ENCODE measurements at places on chromosomes 5 and 9. TPM values are rescaled to one million over a fixed set of nuclear protein-coding genes. Genes with fewer than 3 reads are reported as not detected.

- no peak overlapping the region for H3K4me3 ChIP-seq
- no peaks in the 10 kb centered on the region for H3K27me3 ChIP-seq
- no peaks in the 10 kb centered on the region for H3K36me3 ChIP-seq
- H3K27ac ChIP-seq: no peak overlapping the region
- no peaks in the 10 kb centered on the region for H3K4me1 ChIP-seq
Measured at GRCh38 chr5:74224331-74224730, 416.2 kb downstream of the ENC1 start.

GRCh38 chr5:83401122-83401731 is 70.3 kb upstream of the VCAN start:
- no peaks in the 10 kb centered on the region for H3K36me3 ChIP-seq
- no peak overlapping the region for H3K27ac ChIP-seq
- H3K27me3 ChIP-seq: no peaks in the 10 kb centered on the region

- H3K4me3 ChIP-seq: no peak overlapping the region
- no peaks in the 10 kb centered on the region for H3K4me1 ChIP-seq
- no peak for DNase-seq
- no peaks in the 10 kb centered on the region for H3K36me3 ChIP-seq
- H3K27ac ChIP-seq: no peak overlapping the region
- H3K27me3 ChIP-seq: no peaks in the 10 kb centered on the region
Measured at GRCh38 chr5:171794470-171794960, 8.9 kb downstream of the SMIM23 start.

GRCh38 chr9:18365651-18366050 is 108.3 kb upstream of the ADAMTSL1 start:
- H3K4me3 ChIP-seq: no peak overlapping the region
- no peaks in the 10 kb centered on the region for H3K27me3 ChIP-seq
- no peaks in the 10 kb centered on the region for H3K36me3 ChIP-seq
- no peak for DNase-seq
- no peak overlapping the region for H3K27ac ChIP-seq

DNA sequence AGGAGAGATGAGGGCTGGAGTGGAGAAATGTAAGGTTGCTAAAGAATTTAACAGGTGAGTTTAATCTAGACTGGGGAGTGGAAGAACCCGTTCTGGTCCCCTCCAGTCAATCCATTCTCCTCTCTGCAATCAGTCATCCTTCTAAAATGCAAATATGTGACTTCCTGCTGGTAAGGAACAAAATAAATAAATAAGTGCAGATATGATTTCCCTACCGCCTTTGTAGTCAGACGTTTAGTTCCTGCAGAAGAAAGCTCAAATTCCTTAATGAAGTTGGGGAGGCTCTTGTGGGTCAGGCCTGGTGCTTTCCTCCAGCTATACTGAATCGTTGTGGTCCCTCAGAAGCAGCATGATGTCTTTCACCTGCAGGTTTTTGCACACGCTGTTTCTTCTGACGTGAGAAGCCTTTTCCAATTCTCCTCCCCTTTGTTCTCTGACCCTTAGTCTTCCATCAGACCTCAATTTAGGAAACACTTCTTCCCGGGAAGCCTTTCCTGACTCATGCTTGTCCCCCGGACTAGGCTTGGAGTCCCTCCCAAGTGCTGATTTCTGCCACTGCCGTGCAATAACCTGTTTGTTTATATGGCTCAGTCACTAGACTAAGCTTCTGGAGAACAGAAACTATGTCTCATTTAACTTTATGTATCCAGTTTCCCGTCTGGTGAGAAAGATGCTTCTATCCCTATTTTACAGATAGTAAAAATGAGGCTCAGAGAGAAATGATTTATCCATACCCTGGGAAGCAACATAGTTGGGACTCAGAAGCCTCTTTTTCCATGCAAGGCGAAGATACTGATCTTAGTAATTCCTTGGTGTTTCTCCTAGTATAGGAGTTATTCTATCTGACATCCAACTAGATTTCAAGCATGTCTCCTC is 1.3 kb downstream of the ATP6V1G1 start:
- peak overlapping the region; percentile 97 for H3K27ac ChIP-seq
- H3K27me3 ChIP-seq: no peaks in the 10 kb centered on the region
- peaks cover 27% of the 10 kb centered on the region for H3K4me1 ChIP-seq
- peaks cover 8% of the 10 kb centered on the region for H3K36me3 ChIP-seq
- peak; percentile 42 for DNase-seq
- H3K4me3 ChIP-seq: peak overlapping the region; percentile 99

DNA sequence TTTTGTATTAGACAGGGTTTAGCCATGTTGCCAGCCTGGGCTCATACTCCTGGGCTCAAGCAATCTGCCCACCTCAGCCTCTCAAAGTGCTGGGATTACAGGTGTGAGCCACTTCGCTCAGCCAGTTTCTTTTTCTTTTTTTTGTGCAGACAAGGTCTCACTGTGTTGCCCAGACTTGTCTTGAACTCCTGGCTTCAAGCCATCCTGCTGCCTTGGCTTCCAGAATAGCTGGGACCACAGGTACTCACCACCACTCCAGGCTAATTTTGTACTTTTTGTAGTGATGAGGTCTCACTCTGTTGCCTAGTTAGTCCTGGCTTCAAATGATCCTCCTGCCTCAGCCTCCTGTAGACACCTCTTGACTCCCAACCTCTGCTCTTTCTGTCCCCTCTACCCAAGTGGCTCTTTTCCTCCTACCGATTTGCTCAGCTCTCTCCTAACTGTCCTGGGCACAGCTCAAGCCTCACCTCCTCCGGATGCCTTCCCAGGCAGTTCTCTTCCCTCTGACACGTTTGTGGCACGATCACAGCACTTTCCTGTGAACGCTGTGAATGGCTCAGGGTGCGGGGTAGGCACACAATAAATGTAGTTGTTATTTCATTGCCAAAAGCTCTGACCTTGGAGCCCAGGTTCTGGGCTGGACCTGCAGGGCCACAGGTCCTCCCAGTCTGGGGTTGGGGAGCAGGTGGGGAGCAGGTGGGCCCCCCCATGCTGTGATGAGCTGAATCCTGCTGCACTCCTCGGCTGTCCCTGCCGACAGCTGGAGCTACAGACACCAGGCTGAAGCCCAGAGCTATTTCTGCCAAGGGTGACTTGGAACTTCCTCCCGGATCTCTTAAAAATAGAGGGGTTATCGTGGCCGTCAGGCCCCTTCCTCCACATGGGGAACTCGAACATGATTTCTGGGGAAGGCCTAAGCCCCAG is 23.9 kb downstream of the GFI1B start:
- no peak overlapping the region for H3K4me3 ChIP-seq
- no peak for DNase-seq
- H3K27me3 ChIP-seq: peaks cover 10% of the 10 kb centered on the region
- H3K36me3 ChIP-seq: no peaks in the 10 kb centered on the region

GRCh38 chr5:135460246-135461033 is 8.3 kb upstream of the TIFAB start:
- H3K27ac ChIP-seq: no peak overlapping the region
- H3K36me3 ChIP-seq: no peaks in the 10 kb centered on the region
- no peak overlapping the region for H3K4me3 ChIP-seq
- peaks cover 39% of the 10 kb centered on the region for H3K27me3 ChIP-seq
- no peak for DNase-seq

DNA sequence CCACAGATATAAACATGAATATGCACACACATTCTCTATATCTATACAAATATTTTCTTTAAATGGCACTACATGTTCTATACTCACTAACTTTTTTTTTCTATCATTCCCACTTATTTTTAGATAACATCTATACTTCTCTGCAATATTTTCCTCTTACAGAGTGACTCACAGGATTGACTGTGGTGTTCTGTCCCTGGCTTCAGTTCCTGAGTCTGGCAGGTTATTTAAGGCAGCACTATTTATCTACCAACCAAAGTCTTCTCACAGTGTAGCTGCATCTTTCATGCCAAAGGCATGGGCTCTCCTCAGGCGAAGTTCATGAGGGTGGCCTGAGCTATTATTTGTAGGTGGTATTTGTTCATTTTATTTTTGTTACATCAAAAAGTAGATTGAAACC is 409.0 kb downstream of the PRR16 start:
- H3K27ac ChIP-seq: no peak overlapping the region
- no peaks in the 10 kb centered on the region for H3K4me1 ChIP-seq
- H3K4me3 ChIP-seq: no peak overlapping the region
- H3K27me3 ChIP-seq: no peaks in the 10 kb centered on the region

DNA sequence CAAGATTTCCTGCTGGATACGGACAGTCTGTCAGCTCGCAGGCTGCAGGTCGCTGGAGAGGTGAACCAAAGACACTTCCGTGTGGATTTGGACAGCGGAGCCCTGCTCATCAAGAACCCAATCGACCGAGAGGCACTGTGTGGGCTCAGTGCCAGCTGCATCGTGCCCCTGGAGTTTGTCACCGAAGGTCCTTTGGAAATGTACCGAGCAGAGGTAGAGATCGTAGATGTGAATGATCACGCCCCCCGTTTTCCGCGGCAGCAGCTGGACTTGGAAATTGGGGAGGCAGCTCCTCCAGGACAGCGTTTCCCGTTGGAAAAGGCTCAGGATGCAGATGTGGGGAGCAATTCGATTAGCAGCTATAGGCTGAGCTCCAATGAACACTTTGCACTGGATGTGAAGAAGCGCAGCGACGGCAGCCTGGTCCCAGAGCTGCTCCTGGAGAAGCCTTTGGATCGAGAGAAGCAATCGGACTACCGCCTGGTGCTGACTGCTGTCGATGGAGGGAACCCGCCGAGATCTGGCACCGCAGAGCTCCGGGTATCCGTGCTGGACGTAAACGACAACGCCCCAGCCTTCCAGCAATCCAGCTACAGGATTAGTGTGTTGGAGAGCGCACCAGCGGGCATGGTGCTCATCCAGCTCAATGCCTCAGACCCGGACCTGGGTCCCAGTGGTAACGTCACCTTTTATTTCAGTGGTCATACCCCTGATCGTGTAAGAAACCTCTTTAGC is 658 bp downstream of the PCDHGC4 start:
- H3K4me1 ChIP-seq: peaks cover 28% of the 10 kb centered on the region
- DNase-seq: no peak
- no peaks in the 10 kb centered on the region for H3K27me3 ChIP-seq
- no peak overlapping the region for H3K27ac ChIP-seq

DNA sequence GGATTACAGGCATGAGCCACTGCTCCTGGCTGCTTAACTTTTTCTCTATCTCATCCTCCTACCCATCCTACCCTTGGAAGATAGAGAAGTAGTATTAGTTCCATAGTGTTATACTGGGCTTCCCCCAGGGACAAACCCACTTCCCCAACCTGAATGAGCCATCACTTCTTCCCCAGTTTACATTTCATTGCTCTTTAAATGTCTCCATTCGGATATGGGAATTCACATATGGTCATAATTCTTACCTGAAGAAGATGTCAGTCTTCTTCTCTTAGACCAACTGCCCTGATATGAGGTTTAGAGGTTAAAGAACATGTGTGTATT is 1.9 kb downstream of the CD274 start:
- H3K4me3 ChIP-seq: peak overlapping the region; percentile 30
- H3K27ac ChIP-seq: no peak overlapping the region
- H3K36me3 ChIP-seq: peaks cover 10% of the 10 kb centered on the region
- peaks cover 41% of the 10 kb centered on the region for H3K4me1 ChIP-seq

DNA sequence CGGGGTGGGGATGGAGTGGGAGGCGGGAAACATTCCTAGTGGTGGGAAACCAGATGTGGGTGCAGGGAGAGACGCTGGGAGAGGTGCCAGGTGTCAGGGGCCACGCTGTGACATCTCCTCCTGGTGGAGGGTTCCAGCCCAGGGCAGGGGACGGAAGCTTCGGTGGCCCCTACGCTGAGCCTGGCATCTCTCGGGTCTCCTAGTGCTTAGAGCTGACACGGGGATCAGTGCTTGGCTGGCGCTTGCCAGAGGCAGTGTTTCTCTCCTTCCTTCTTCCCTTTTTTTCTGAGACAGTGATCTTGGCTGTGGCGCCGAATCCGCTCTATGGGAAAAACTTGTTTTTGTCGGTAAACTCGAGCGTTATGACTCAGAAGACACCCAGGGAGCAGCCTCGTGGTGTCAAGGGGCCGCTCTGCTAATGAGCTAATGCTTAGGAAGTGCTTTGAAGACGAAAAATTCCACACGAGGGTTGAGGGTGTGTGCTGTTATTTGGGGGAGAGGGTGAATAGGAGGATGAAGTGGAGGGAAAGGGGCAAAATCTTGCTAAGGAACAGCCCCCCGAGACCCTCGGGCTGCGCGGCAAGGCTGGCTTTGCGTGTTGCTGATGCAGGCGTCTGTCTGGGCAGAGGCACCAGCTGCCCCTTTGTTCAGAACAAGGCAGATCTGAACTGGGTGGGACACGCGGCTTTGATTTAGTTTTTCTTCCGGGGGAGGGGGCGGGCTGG is 20.4 kb upstream of the IER5L start:
- H3K4me3 ChIP-seq: peak overlapping the region; percentile 48
- peaks cover 13% of the 10 kb centered on the region for H3K4me1 ChIP-seq
- H3K36me3 ChIP-seq: no peaks in the 10 kb centered on the region
- H3K27me3 ChIP-seq: no peaks in the 10 kb centered on the region
- H3K27ac ChIP-seq: peak overlapping the region; percentile 58

DNA sequence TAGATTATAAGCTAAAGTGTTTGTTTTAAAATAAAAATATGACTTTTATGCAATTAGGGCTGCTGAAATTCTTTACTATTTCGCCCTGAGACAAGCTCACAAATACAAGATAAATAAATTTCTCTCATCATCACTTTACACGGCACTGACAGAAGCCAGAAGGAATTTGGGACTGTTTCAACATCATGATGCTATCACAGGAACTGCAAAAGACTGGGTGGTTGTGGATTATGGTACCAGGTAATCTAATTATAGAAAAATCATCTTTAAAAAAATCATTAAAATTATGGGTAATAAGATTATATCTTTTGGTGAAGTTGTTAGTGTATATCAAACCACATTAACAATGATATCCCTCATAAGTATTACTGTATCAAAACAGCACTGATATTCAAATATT is 95.0 kb downstream of the MAN2A1 start:
- DNase-seq: no peak
- no peak overlapping the region for H3K4me3 ChIP-seq
- H3K27ac ChIP-seq: no peak overlapping the region
- H3K4me1 ChIP-seq: no peaks in the 10 kb centered on the region
- no peaks in the 10 kb centered on the region for H3K27me3 ChIP-seq

DMGDH gene
- not detected for total RNA-seq

HAVCR2 gene
- total RNA-seq: 10.0 TPM

FSD1L gene
- 7.0 TPM for total RNA-seq

S100Z gene
- total RNA-seq: not detected

PCDHGB1 gene
- total RNA-seq: 1.5 TPM

PCDHB11 gene
- 2.1 TPM for total RNA-seq

CKMT2 gene
- 0.18 TPM for total RNA-seq

CCDC192 gene
- not detected for total RNA-seq

ZNF462 gene
- total RNA-seq: 98.4 TPM

Data from astrocyte (in vitro differentiated cells and primary cell).